Ureter (tissue), 1 donor: ENCODE measurements at places on chromosomes 5 and 9. TPM values are rescaled to one million over a fixed set of nuclear protein-coding genes. Genes with fewer than 3 reads are reported as not detected.

The LRRC19 gene
- total RNA-seq, result not detected

GRCh38 chr9:100397529-100398266 is 29.2 kb upstream of the MSANTD3 start:
- DNase-seq, result no peak

The EIF4EBP3 gene
- total RNA-seq, result 25.9 TPM

DNA sequence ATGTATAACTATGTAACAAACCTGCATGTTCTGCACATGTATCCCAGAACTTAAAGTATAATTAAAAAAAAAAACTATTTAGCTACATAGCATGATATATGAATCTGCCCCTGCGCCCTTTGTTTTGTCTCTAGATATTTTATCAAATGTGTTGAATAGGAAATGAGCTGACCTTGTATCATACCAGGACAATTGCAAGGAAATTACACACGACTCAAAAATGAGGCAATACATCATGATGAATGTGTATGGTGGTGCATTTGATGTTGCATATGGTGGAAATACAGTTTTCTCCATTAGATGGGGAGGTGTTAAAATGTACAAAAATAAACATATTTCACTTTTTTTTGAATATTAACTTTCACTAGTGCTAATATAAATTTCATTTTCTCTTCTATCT is 28.6 kb upstream of the CEP78 start:
- DNase-seq, result no peak

DNA sequence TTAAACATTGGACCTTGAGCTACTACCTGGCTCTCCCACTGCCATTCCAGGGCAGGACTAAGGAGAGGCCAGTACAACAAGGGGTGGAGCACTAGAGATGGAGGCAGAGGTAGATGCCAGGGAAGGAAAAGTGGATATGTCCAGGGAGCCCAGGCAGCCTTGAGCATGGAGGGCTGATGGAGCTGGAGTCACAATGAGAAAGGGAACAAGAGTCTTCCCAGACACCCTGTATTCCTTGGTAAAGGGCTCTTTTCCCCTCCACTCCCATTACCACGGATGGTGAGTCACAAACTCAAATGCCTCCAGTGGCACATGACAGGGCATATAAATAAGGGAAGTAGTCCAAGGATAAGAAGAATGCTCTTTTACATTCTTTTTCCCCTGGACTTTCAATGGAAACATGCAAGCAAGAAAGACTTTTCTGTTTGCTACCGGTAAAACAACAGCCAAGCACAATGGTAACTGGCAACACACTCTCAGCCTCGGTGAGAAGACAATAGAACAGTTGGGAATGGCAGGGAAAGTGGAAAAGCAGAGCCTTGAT is 16.7 kb downstream of the ERAP1 start:
- no peak for DNase-seq

- DNase-seq, result no peak
Observed at GRCh38 chr9:94167376-94167890, 83.2 kb downstream of the PTPDC1 start.

DNA sequence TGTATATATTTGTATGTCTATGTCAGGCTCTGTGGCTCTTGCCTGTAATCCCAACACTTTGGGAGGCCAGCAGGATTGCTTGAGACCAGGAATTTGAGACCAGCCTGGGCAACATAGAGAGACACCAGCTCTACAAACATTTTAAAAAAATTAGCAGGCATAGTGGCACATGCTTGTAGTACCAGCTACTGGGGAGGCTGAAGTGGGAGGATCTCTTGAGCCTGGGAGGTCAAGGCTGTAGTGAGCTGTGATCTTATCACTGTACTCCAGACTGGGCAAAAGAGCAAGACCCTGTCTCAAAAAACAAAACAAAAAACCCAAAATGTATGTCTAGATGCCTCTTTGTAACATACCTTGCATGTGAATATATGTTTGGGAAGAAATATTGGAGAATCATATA is 15.8 kb downstream of the ARRDC3 start:
- DNase-seq, result no peak
